Type B pancreatic cell (in vitro differentiated cells): ENCODE measurements at places on chromosomes 1 and 21. TPM values are rescaled to one million over a fixed set of nuclear protein-coding genes. Genes with fewer than 3 reads are reported as not detected.

The OLFM3 gene
- total RNA-seq, result 3.8 TPM in 2 replicates

The SPSB1 gene
- 5.6 and 17.4 TPM in 2 replicates for total RNA-seq

The SPRR2A gene
- 0.75 and 2.3 TPM in 2 replicates for total RNA-seq

The CTTNBP2NL gene
- total RNA-seq, result 47.9 and 77.4 TPM in 2 replicates

The SPATA21 gene
- total RNA-seq, result not detected in 2 replicates

The LSM10 gene
- 32.3 and 36.4 TPM in 2 replicates for total RNA-seq

- no peak overlapping the region for H3K27ac ChIP-seq
- peaks cover 6% of the 10 kb centered on the region for H3K27me3 ChIP-seq
- peaks cover 28% of the 10 kb centered on the region for H3K4me1 ChIP-seq
- no peak for DNase-seq
Measured at GRCh38 chr1:62336638-62336994, 17.4 kb upstream of the KANK4 start.

- H3K27me3 ChIP-seq, result peaks cover 9% of the 10 kb centered on the region
- peaks cover 6% of the 10 kb centered on the region for H3K4me1 ChIP-seq
- H3K4me3 ChIP-seq, result no peak overlapping the region
- H3K36me3 ChIP-seq, result no peaks in the 10 kb centered on the region
- DNase-seq, result no peak
Measured at GRCh38 chr21:41142051-41142795, 25.7 kb upstream of the BACE2 start.

- peaks cover 6% of the 10 kb centered on the region for H3K4me1 ChIP-seq
- no peak overlapping the region for H3K27ac ChIP-seq
- H3K27me3 ChIP-seq, result peaks cover 14% of the 10 kb centered on the region
- H3K4me3 ChIP-seq, result no peak overlapping the region
Measured at GRCh38 chr1:108209456-108210108, 9.4 kb upstream of the SLC25A24 start.

DNA sequence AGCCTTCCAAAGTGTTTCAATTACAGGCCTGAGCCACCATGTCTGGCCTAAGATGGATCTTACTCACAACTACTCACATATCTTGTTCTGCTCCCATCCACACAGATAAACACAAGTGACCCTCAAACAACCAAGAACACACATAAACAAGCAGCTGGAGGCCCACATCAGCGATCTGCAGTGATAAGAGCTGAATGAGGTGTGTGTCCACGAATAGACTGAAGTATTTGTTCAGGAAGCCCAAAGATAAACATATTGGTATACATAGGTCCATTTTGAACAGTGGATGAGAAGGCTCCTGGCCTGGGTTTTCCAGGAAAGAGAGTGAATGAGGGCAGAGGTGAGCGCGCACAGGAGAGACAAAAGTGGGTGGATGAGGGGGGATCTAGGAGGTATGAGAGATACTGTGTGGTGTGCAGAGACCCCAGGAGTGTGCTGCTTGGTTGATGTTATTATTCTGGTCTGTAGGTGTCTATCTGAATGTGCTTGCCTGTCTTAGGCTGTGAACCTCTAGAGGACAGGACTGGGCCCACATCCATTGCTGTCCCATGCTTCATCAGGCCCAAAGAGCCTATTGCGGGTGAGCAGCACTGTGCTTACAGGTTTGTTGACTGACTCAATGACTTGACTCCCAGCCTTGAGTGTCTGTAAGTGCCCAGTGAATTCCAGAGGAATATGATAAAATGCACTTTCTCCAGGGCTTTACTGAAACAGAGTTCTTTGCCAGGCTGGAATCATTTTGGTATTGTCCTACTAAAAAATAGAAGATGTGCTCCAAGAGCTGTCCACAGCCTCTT, 79.9 kb upstream of the ATP1A1 start:
- no peak overlapping the region for H3K4me3 ChIP-seq
- no peak for DNase-seq
- no peaks in the 10 kb centered on the region for H3K4me1 ChIP-seq
- H3K27ac ChIP-seq, result no peak overlapping the region

DNA sequence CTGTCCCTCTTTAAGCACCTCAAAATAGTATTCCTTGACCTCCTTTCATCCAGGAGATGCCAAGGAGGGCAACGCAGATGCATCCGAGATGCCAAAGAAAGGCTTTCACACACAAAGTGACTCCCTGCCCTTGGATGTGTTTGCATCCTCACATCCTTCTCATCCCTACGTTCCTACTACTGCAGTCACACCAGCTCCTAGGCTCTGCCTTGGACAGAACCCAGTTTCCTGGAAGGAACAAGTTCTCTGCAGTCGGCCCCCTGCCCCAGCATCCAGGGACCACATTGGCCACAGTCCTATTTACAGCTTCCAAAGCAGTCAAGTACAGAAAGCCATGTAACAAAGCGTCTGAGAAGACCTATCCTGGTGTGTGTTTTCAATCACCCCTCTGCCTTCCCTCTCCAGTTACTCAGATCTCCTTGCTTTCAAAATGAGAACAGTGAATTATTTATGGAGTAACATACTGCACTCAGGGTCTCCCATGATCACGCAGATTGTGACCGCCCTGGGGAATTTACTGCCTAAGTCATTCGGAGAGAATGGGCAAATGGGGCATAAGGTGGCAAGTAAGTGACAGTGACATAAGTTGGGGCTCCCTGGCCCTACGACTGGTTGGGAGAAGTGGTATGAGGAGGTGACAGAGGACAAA, 21.8 kb upstream of the SRP9 start:
- H3K27ac ChIP-seq, result peak overlapping the region; percentile 46
- H3K4me1 ChIP-seq, result peaks cover 36% of the 10 kb centered on the region
- no peaks in the 10 kb centered on the region for H3K36me3 ChIP-seq
- H3K4me3 ChIP-seq, result no peak overlapping the region

DNA sequence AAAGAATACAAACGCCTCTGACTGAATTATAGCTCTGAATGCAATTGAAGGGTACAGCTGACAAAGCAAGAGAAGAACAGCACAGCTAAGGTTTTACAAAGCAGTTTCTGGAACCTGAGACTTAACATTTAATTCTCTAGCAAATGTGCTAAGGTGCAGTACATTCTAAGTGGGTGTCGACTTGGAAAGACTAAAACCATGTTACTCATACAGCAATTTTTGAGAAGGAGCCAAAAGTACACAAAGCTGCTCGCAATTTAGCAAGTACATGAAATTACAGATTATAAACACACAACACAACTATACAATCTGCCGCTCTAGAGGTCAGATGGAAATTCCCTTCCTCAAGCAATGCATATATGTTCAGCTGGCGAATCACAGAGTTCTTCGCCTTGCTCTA, 121.9 kb downstream of the TIAM1 start:
- no peaks in the 10 kb centered on the region for H3K27me3 ChIP-seq
- peaks cover 31% of the 10 kb centered on the region for H3K36me3 ChIP-seq
- H3K4me1 ChIP-seq, result peaks cover 26% of the 10 kb centered on the region
- no peak overlapping the region for H3K4me3 ChIP-seq
- H3K27ac ChIP-seq, result no peak overlapping the region

GRCh38 chr1:192951691-192952460, 107.3 kb downstream of the UCHL5 start:
- no peak overlapping the region for H3K4me3 ChIP-seq
- H3K27me3 ChIP-seq, result no peaks in the 10 kb centered on the region
- H3K27ac ChIP-seq, result no peak overlapping the region
- peaks cover 11% of the 10 kb centered on the region for H3K4me1 ChIP-seq
- peaks cover 3% of the 10 kb centered on the region for H3K36me3 ChIP-seq
- DNase-seq, result no peak

DNA sequence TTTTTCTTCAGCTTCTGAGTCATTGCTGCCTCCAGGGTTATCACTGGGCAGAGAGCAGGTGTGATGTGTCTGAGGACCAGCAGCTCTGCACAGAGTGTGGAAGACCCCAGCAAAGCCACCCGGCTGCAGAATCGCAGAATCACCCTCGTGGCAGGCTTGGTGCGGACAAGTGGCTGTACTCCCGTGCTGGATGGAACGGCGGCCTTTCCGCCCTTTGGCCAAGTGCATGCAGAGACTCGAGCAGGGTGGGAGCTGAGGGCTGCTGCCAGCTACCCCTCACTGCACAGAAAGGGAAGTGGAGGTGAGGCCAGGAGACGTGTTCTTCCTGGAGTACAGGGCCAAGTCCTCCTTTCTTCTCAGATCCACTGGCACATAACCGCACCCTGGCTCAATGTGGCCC, 162.5 kb downstream of the PCBP3 start:
- no peaks in the 10 kb centered on the region for H3K36me3 ChIP-seq
- peaks cover 6% of the 10 kb centered on the region for H3K4me1 ChIP-seq
- DNase-seq, result peak; percentile 64

GRCh38 chr1:166905136-166905535, 29.1 kb upstream of the TADA1 start:
- no peak overlapping the region for H3K4me3 ChIP-seq
- H3K36me3 ChIP-seq, result no peaks in the 10 kb centered on the region
- H3K27ac ChIP-seq, result no peak overlapping the region
- H3K27me3 ChIP-seq, result peaks cover 29% of the 10 kb centered on the region
- DNase-seq, result no peak
- no peaks in the 10 kb centered on the region for H3K4me1 ChIP-seq

- DNase-seq, result no peak
- H3K27ac ChIP-seq, result no peak overlapping the region
- H3K36me3 ChIP-seq, result peaks cover 10% of the 10 kb centered on the region
Measured at GRCh38 chr1:180402001-180402400, 100.4 kb downstream of the ACBD6 start.

DNA sequence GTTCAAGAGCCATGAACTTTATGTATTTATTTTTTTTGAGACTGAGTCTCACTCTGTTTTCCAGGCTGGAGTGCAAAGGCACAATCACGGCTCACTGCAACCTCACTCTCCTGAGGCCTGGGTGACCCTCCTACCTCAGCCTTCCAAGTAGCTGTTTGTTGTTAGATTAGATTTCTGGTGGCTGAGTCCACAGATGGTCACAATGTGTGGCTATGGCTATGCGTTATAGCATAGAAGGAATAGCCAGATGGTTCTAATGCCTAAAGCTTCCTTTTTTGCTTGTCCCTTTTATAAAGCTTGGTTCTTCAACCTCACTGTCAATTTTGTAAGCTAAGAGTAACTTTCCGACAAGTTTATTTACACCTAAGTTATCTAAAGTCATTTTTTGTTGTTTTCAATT, 62.3 kb upstream of the FMN2 start:
- no peaks in the 10 kb centered on the region for H3K4me1 ChIP-seq
- DNase-seq, result no peak
- H3K4me3 ChIP-seq, result no peak overlapping the region
- H3K27ac ChIP-seq, result no peak overlapping the region

- no peaks in the 10 kb centered on the region for H3K36me3 ChIP-seq
- DNase-seq, result no peak
- H3K4me1 ChIP-seq, result peaks cover 4% of the 10 kb centered on the region
- H3K4me3 ChIP-seq, result no peak overlapping the region
- H3K27ac ChIP-seq, result no peak overlapping the region
Measured at GRCh38 chr21:44293551-44294231, 6.2 kb upstream of the PFKL start.

DNA sequence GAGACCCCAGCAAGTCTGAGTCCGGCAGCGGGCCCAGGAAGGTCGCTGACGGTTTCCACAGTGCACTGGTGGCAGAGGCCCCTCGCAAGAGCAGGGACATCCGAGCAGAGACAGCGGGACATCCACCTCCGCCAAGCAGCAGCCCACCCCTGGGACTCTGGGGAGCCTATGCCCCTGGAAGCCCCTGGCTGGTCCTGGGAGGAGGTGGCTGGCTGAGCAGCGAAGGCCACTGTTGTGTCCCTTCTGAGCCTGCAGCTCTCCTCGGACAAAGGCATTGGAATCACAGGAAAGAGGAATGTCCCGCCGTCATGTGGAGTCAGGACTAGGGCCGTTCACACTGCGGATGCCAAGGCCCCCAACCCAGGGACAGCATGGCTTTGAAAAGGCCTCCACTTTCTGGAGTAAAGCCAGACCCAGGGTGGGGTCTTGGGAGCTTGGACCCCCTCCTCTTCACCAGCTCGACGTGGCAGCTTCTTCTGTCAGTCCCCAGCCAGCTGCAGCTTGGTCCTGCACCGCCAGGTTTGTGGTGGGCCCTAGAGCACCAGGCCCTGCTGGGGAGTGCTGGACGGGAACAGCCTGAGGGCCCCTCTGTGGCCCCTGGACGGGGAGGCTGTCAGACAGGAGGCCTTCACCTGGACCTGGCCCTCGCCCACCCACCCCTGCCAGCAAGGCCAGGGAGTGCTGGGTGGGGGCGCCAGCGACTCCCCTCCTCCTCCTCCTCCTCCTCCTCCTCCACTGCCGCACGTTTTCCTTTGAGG, 1.4 kb downstream of the MEGF6 start:
- no peaks in the 10 kb centered on the region for H3K36me3 ChIP-seq
- H3K27ac ChIP-seq, result peak overlapping the region; percentile 74
- peaks cover 29% of the 10 kb centered on the region for H3K4me1 ChIP-seq
- peak overlapping the region; percentile 92 for H3K4me3 ChIP-seq
- DNase-seq, result no peak

DNA sequence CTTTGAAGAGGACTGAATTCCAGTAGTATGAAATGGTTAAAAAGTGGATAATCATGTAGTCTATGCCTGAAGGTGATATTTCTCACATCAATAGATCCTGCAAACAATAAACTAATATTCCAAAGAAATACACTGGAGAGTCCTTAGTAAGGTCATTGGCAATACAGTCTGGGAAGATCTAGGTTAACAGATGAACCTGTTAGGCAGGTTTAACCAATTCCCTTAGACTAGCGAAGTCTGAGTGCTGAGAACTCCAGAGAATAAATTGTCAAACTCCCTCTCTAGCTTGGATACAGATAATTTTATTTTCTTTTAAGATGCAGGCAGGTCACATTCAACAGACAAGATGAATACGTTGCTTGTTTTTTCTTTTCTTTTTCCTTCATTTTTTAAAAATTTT, 2.4 kb downstream of the GPR157 start:
- no peak for DNase-seq
- peaks cover 15% of the 10 kb centered on the region for H3K4me1 ChIP-seq
- H3K27me3 ChIP-seq, result peaks cover 7% of the 10 kb centered on the region
- H3K36me3 ChIP-seq, result no peaks in the 10 kb centered on the region
- peak overlapping the region; percentile 91 for H3K4me3 ChIP-seq
- peak overlapping the region; percentile 96 for H3K27ac ChIP-seq

GRCh38 chr21:14690886-14691285, 144.8 kb upstream of the SAMSN1 start:
- H3K27me3 ChIP-seq, result no peaks in the 10 kb centered on the region
- H3K4me1 ChIP-seq, result no peaks in the 10 kb centered on the region
- no peak overlapping the region for H3K27ac ChIP-seq
- no peak overlapping the region for H3K4me3 ChIP-seq

DNA sequence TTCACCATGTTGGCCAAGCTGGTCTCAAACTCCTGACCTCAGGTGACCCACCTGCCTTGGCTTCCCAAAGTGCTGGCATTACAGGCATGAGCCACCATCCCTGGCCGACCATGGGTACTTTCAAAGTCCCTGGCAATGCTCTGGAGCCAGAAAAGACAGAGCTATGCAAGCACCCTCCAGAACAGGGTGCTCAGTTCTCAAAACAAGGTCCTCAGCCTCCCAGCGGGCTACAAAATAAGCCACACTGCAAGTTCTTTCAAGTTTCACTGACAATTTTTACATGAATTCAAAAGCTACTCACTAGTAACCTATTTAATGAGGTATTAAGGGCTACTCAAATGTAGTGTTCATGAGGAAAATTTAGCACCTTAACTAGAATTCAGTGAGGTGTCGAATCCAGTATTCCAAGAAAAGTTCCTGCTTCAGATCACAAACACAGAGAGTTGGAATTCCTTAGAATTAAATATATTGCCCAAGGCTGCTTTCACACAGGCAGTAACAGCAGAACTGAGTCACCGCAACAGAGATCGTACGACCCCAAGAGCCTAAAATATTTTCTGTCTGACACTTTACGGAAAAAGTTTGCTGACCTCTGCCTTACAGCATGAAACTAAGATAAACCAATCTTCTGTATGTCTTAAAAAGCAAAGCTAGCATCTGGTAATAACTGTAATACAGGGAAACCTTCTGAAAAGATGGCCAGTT, 60.7 kb downstream of the HSF2BP start:
- H3K4me3 ChIP-seq, result no peak overlapping the region
- H3K27me3 ChIP-seq, result no peaks in the 10 kb centered on the region
- H3K27ac ChIP-seq, result no peak overlapping the region
- H3K4me1 ChIP-seq, result peaks cover 15% of the 10 kb centered on the region
- H3K36me3 ChIP-seq, result peaks cover 4% of the 10 kb centered on the region
- DNase-seq, result no peak
